Effector CD4-positive, alpha-beta T cell (primary cell): ENCODE measurements at places on chromosomes 1 and 21.

DNA sequence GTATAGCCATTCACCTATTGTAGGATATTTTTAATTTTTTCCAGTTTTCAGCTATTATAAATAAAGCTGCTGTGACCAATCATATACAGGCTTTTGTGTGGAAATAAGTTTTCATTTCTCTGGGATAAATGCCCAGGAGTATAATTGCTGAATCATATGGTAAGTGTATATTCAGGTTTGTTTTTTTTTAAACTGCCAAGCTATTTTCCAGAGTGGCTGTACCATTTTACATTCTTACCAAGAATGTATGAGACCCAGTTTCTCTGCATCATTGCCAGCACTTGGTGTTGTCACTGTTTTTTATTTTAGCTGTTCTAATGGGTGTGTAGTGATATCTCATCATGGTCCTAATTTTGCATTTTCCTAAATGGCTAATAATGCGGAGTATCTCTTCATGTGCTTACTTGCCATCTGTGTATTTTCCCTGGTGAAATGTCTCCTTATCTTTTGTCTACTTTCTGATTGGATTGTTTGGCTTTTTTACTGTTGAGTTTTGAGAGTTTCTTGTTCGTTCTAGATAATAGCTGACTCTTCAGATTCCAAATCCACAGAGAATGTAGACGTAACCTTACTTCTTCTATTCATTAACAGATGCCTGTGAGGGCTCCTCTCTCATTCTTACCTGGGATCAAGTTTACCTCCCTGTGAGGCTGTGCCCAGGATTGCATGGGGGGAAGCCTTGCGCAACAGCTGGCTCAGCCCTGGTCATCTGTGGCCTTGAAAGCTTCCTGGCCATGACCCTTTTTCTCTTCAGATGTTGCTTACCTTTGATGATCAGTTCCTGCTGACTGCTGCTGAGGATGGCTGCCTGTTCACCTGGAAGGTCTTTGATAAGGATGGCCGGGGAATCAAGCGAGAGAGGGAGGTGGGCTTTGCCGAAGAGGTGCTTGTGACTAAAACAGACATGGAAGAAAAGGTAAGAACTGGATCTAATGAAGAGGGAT, 42.6 kb downstream of the CFAP57 start:
- DNase-seq, result no peak

DNA sequence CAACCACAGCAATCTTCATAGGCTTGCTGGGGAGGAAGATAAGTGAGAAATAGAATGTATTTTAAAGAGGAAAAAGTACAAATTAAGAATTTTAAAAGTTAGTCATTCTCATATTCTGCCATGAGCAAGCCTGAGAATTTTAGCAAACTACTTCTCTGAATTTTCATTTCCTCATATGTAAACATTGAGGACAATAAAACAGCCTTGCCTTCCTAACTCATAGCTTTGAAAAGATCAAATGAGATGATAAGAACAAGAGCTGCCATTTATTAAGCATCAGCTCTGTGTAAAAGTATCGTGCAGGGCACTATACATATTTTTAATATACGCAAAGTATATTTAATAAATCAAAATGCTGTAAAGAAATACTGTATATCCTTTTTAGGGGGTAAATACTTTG, 286.0 kb downstream of the NFIA start:
- DNase-seq, result no peak

DNA sequence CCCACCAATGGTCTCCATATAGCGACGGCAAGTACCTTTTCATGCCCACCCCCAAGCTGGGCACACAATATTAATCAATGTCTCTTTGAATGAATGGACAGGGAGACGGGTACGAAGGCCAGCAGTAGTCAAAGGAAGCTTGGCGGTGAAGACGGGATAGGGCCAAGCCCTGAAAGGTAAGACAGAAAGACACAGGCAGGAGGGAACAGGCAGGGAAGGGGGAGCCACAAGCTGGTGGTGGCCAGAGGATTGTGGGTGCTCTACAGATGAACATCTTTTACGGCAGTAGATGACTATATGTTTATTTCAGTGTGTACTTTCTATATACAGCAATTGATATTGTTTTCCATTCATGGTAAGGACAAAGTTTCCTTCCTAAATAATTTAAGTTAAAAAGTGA, 16.3 kb downstream of the CAPZB start:
- DNase-seq, result no peak

- DNase-seq, result no peak
Measured at GRCh38 chr1:42961312-42962091, 2.8 kb upstream of the SLC2A1 start.

- DNase-seq, result no peak
Measured at GRCh38 chr1:243819438-243819839, 30.6 kb downstream of the AKT3 start.

DNA sequence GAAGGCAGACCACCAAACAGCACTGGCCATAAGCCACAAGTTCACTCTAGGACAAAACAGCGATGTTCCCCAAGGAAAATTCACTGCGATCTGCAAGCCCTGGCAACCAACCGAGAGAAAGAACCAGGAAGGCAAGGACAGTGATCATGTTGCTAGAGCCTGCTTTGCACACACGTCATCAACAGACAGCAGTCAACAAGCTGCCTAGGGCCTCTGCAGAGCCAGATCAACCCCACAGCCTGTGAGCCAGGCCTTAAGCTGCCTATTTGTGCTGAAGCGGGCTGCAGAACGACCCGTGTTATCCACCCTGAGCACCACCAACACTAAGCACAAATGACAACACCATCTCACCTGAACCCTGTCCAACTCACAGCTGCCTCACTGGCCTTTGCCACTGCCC, 6.2 kb upstream of the YRDC start:
- no peak for DNase-seq

- no peak for DNase-seq
Measured at GRCh38 chr1:41619511-41620364, 135.3 kb upstream of the EDN2 start.

GRCh38 chr1:207908107-207908734, 2.7 kb downstream of the CD34 start:
- DNase-seq, result no peak

DNA sequence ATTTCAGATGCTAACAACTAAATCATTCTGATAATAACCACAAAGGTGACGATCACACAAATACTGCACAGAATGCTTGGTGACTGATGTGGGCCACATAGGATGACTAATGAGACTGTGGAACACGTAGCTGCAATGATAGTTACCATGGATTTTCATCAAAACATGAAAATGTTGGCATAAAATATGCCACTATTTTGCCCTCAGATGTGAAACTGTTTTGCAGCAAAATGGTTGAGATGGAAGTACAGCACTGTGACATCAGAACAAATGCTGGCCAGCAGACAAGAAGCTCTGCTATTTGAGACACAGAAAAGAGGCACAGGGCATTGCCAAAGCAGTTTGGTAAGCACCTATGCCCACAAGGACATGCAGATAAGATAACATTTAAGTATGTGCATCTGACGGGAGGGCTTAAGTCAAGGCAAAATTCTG, 83.8 kb downstream of the NIBAN1 start:
- peak; percentile 44 for DNase-seq

DNA sequence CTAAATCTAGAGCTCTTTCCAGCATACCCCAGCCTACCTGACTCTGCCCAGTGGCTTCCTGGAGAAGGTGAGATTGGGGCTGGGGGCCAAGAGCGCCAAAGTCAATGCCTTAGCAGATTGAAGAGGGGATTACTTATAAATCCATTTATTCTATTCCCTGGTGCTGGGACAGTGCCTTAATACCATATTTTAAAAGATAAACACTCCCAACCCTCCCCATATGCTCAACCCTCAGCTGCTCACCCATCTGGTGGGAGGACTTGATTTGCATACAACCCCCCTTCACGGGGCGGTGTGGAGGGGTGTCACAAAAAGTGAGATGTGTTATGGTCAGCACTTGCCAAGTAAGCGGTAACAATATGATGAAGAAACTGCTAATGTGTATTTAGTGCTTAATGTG, 3.2 kb upstream of the DISP3 start:
- no peak for DNase-seq

- no peak for DNase-seq
Measured at GRCh38 chr1:58211869-58212268, 334.7 kb downstream of the OMA1 start.

- no peak for DNase-seq
Measured at GRCh38 chr1:35727434-35728040, 8.9 kb upstream of the C1orf216 start.

DNA sequence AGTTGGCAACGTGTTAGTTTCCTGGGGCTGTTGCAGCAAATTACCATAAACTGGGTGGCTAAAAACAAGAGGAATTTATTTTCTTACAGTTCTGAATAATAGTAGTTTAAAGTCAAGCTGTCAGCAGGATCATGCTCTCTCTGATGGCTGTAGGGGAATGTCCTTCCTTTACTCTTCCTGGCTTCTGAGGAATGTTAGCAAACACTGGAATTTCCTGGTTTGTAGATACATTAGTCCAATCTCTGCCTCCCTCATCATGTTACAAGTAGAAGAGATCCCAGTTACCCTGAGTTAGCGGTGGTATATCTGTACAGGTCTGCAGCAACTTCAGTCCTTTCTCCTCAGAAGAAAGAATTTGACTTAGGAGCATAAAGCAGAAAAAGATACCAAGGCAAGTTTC, 2249.1 kb downstream of the NCAM2 start:
- DNase-seq, result no peak

- no peak for DNase-seq
Measured at GRCh38 chr1:246035060-246035541, 472.0 kb downstream of the SMYD3 start.

DNA sequence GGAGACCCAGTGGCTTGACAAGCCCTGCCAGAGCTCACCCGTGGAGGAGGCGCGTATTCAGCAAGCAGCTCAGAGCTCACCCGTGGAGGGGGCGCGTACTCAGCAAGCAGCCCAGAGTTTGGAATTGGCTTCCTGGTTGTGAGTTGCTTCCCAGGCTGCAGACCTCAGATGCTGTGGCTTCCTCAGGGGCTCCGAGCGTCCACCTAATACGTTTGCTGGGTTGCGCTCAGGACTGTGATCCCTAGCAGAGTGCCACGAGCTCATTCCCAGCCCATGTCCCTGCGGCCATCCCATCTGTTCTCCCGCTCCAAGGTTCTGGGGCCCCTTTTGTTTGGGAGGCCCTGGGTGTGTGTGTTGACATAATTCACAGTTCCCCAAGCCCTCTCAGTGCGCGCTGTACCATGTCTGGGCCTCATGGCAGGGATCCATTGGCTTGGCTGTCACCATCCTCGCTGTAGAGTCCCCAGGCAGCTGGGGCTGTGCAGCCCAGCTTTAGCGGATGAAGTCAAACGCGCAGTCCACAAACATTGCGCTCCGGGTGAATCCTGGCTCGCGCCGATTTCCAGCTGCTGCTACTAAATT, 3.6 kb downstream of the AJAP1 start:
- no peak for DNase-seq

- peak; percentile 39 for DNase-seq
Measured at GRCh38 chr1:45018599-45019230, 6.7 kb downstream of the UROD start.

GRCh38 chr1:70667494-70668170, 256.6 kb downstream of the CTH start:
- no peak for DNase-seq

DNA sequence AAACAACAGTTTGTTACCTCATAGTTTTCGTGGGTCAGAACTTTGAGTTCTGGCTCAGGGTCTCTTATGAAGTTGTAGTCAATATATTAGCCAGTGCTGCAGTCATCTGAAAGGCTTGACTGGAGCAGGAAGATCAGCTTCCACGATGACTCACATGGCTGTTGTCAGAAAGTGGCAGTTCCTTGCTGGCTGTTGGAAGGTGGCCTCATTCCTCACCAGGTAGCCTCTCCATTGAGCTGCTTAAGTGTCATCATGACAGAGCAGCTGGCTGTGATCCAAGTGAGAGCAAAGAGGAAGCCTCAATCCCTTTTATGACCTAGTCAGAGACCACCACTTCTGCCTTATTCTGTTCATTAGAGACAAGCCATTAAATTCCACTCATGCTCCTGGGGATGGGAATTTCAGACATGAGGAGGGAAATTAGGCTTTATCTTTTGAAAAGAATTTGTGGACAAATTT, 5.6 kb downstream of the OSBPL9 start:
- no peak for DNase-seq

GRCh38 chr1:150696995-150697927, at the start of gene GOLPH3L:
Gene GOLPH3L (minus strand): TSS chr1:150697154. CDS start chr1:150694838, 2,316 bp downstream.
- peak; percentile 87 for DNase-seq

DNA sequence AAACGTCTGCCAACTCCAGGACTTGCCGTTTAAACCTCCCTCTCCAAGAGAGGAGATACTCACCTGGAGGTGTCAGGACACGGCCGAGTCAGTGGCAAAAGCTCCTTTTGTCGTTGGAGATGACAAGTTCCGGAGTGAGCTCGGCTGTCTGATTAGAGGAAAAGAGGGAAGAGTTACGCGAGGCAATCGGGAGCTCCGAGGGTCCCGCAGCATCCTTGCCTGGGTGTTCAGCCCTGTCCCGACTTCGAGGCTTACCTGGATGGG, 497 bp downstream of the ID3 start:
- DNase-seq, result no peak

GRCh38 chr1:95332754-95333153, 98.7 kb downstream of the RWDD3 start:
- DNase-seq, result no peak
